ENCODE measurements at places on chromosomes 3 and 15.

GRCh38 chr3:195907684-195907933 lies 742 bp downstream of the TNK2 start:
- DNase-seq, result no peak

GRCh38 chr3:32009957-32010356 lies 28.4 kb downstream of the ZNF860 start:
- DNase-seq, result no peak

GRCh38 chr15:48914717-48915116 lies 36.8 kb downstream of the EID1 start:
- no peak for DNase-seq

DNA sequence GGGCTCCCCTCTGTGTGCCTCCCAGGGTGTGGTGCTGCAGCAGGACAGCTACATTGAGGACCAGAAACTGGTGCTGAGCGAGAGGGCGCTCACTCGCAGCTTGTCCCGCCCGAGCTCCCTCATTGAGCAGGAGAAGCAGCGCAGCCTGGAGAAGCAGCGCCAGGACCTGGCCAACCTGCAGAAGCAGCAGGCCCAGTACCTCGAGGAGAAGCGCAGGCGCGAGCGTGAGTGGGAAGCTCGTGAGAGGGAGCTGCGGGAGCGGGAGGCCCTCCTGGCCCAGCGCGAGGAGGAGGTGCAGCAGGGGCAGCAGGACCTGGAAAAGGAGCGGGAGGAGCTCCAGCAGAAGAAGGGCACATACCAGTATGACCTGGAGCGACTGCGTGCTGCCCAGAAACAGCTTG lies 53.7 kb downstream of the KLHL25 start:
- no peak for DNase-seq

- DNase-seq, result no peak
These were observed 49.2 kb upstream of the TMEM115 start for GRCh38 chr3:50408443-50408944.

- no peak for DNase-seq
These were observed 871.3 kb downstream of the ZPLD1 start for GRCh38 chr3:103306104-103306503.

- no peak for DNase-seq
These were observed 54.4 kb upstream of the LRRFIP2 start for GRCh38 chr3:37228749-37229148.

GRCh38 chr3:193630005-193630404 lies 37.0 kb downstream of the OPA1 start:
- DNase-seq, result no peak
